ENCODE measurements at places on chromosomes 7 and 10. TPM values are rescaled to one million over a fixed set of nuclear protein-coding genes. Genes with fewer than 3 reads are reported as not detected.

The NOS3 gene
- 0.69 TPM for total RNA-seq

The PIP gene
- not detected for total RNA-seq

The OPN1SW gene
- total RNA-seq, result not detected

The ATOH7 gene
- not detected for total RNA-seq

The AKR1C1 gene
- total RNA-seq, result 1.1 TPM

The PRTFDC1 gene
- under 0.01 TPM for total RNA-seq

The MYL10 gene
- not detected for total RNA-seq

All from melanocyte of skin (primary cell).